Esophagus squamous epithelium (tissue), 5 donors: ENCODE measurements at places on chromosomes 7 and 10.

GRCh38 chr7:98562381-98562823 is 54.7 kb upstream of the NPTX2 start:
- DNase-seq = no peak

DNA sequence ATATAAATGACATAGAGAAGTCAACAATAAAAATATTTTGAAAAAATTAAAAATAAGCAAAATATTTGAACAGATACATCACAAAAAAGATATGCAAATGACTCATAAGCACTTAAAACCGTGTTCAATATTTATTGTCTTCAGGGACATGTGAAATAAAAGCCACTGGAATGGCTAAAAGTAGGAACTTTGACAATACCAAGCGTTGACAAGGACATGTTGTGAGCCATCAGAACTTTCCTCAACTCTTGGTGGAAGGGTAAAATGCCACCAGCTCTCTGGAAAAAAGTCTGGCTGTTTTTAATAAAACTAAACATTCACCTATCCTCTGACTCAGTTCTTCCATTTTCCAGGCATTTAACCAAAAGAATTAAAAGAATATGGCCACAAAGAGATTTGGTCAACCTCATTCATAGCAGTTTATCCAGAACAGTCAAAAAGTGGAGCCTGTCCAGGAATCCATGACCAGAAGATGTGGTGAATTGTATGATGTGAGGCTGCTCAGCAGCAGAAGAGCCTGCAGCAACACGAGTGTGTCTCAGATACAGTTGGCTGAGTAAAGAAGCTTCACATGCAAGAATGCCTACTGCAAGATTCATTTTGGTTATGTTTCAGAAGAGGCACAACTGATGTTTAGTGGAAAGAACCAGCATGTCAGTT is 7.1 kb upstream of the KLF6 start:
- no peak for DNase-seq

DNA sequence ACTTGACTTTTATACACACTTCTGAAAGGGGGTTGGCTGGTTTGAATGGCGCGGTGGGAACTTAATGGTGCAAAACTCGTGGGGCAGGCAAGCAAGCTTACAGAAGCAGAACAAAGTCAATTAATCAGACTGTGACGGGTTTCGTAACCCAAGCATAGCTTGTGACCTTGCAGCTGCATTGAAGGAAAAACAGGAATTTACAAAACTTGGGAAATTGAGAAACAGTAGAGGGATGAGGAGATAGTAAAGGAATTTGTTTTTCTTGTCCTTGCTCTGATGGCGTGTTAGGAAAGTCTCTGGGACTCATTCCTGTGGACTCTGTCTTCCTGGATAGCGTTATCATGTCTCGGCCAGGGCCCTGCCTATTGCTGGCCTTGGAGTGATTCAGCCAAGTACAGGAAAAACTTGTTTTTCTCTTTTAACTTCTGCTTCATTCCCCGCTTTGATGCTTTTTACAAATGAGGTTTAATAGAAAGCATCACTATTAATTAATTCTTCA is 220.0 kb upstream of the KCND2 start:
- no peak for DNase-seq

DNA sequence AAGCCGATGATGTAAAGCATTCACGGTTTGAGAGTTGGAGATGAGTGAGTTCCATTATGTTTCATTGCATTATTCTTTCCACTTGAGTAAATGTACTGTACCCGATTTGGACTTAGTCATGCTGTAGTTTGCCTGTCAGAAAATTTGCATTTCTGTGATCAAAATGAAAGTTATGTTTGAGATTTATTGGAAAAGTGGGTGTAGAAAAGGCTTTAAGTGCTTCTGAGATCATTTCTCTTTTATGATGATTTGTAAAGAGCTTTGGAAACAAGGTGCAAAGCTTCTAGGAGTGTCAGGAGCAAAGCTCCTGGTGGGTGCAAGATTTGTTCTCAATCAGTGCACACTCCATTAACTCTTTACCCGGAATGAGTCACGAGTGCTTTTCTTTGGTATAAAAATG is 204.1 kb upstream of the POM121L12 start:
- no peak for DNase-seq

DNA sequence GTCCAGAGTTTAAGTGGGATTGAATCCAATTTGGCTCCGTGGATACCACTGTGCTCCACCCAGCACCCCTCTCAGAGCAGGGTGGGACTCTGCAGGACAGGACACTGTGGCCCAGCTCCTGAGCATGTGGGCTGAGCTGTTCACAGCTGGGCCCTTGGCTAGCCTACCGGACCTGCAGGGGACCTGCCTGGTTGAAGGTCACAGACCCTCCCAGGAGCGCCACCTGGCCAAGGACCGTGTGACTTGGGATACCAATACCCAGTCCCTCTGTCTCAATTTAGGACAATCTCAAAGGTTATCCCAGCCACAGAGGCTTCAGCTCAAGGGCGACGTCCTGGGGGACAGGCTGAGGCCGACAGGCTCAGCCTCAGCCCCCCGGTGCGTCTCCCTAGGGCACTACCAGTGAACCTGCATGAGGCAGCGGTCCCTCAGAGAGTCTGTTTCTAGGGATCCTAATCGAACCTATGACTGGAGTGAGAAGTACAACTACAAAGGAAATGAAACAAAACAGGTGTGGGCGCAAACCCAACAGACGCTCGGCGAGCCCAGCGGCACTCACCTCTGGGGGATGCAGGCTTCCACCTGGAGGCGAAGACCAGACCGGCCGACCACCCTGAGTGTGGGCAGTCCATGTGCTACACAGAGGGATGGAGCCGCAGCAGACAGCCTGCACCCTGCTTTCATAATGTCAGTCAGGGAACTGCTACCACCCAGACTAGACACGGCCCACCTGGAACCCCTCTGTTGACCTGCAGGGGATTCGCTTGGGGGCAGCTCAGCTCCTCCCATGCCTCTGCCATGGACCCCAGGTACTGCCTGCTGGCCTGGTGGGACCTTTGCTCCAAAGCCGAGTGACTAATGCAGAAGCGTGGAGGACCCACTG is 103.7 kb downstream of the PAXIP1 start:
- DNase-seq = no peak

GRCh38 chr7:1312136-1313070 is 79.7 kb downstream of the UNCX start:
- DNase-seq = no peak

DNA sequence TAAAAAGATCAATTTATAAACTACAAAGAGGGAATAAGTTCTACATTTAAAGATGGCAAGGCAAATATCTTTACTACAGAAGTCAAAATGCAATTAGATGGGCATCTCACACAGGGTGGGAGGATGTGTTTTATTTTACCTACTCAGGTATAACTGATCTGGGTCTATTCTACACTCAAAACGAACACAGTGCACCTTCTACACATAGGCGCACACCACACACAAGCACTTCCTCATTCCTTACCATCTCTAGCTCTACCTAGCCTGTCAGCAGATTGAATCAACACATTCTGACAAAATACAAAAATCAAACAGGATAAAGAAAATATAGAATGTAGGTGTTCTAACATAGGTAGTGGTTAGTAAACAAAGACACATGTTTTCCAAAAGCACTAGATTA is 64.8 kb downstream of the SGCE start:
- no peak for DNase-seq

DNA sequence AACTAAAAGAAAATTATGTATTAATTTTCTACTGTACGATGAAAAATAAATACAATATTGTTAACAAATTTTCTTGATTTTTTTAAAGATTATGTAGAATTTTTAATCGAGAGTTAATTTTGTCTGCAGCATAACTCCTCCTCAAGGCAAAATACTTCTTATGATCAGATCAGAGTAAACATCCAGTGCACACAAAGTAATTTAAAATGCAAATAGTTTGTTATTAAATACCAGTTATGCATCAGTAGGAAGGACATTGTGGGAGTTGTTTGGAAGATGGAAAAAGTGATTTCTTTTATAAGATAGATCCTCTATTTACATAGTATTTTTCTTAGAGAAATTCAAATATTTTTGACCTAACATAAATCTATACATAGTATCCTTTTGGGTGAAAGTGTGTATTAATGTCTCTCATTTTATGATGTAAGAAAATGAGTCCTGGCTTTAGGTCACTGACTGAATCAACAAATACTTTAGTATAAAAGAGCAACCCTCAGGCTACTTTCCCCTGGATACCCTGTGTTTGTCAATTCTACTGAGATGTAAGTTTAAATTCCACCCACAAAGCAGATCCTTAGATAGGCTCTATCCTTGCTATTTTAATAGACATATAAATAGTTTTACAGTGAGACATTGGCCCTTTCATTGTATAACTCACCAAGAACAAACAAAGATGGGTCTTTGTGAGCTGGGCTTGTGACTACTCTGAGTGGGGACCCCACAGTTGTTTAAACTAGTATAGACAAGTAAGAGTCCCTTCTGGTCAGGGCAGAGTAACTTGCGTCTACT is 1133.7 kb downstream of the GATA3 start:
- no peak for DNase-seq

- no peak for DNase-seq
Measured at GRCh38 chr10:86163522-86164173, 202.9 kb downstream of the GRID1 start.

- no peak for DNase-seq
Measured at GRCh38 chr7:45259966-45260646, 102.5 kb downstream of the RAMP3 start.

DNA sequence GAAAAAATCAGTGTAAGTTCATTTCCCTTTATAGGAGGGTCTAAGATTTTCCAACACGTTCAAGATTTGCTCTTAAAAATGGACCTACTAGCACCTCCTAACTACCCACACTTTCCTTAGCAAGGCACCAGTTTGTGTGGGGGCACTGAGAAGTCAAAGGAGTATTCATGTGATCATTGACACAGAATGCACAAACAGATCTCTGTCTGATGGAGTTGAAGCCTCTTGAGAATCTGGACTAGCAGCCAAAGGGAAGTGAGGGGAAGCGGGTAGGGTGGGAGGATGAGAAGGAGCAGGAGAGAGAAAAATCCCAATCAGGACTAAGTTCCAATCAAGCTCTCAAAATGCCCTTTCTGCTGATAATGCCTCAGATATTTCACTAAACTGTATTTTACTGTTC is 4.1 kb downstream of the MMS19 start:
- no peak for DNase-seq

GRCh38 chr10:84478151-84478550 is 149.8 kb downstream of the CCSER2 start:
- DNase-seq = no peak

- no peak for DNase-seq
Measured at GRCh38 chr10:78199005-78199725, 165.5 kb downstream of the RPS24 start.

DNA sequence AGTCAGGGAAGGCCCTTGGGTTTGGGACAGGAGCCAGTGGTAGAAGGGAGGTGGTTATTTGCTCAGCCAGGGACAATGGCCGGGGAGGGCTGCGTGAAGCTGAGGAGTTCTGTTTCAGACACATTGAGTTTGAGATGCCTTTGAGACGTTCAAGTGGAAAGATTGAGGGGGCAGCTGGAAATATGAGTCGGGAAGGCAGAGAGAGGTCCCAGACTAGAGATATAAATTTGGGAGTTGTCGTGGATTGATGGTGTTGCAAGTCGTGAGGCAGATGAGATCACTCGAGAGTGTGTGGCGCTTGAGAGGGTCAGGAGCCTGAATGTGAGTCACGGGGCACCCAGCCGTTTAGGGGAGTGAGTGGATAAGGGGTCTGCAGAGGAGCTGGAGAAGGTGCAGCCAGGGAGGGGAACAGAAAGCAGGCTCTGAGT is 73.3 kb downstream of the ZMIZ1 start:
- DNase-seq = no peak

GRCh38 chr7:37729181-37729580 is 45.6 kb downstream of the GPR141 start:
- DNase-seq = no peak

DNA sequence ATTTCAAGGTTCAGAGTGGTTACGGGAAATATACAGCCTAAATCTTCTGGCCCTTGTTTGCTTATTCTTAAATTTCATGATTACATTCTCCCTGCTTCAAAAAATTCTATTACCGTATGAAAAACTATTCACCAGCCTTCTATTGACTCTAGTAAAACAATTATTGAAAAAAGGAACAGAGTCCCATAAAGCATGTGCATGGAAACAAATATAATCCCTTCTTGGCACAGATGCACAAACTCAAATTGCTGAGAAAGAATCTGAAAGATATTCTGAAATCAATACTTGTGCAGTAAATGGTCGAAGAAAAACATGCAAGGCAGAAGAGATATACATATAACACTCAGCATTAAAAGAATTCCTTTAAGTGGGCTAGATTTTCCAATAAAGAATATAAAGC is 83.6 kb downstream of the LRRN3 start:
- no peak for DNase-seq

- DNase-seq = no peak
Measured at GRCh38 chr7:74280985-74281384, 8.2 kb upstream of the CLIP2 start.

- no peak for DNase-seq
Measured at GRCh38 chr10:49361735-49362568, 33.9 kb downstream of the DRGX start.

- no peak for DNase-seq
Measured at GRCh38 chr7:50662041-50662694, 97.0 kb upstream of the DDC start.

DNA sequence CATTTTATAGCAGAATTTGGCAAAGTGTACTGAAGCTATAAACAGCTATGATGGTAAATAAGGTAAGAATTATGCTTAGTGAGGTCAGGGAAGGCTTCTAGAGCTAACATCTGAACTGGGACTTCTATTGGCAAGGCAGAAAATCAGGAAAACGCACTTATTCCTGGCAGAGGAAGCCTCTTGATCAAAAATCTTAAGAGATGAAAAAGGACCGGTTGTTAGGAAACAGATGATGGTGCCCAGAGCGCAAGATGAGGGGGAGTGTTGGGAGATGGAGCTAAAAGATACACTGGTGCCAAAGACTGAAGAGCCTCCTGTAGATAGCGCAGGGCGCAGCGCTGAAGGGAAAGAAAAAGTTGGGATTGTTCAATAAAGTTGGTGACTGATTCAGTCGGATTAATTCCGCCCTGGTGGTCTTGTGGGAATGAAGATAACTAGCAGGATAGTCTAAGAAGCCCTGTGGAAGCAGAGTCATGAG is 550 bp upstream of the CALU start:
- no peak for DNase-seq

GRCh38 chr10:34607894-34608293 is 207.2 kb downstream of the PARD3 start:
- no peak for DNase-seq

- no peak for DNase-seq
Measured at GRCh38 chr7:120216947-120217346, 56.0 kb upstream of the KCND2 start.

GRCh38 chr7:121499624-121500023 is 103.5 kb upstream of the FAM3C start:
- DNase-seq = no peak

GRCh38 chr10:77325233-77325537 is 312.4 kb downstream of the KCNMA1 start:
- DNase-seq = no peak

DNA sequence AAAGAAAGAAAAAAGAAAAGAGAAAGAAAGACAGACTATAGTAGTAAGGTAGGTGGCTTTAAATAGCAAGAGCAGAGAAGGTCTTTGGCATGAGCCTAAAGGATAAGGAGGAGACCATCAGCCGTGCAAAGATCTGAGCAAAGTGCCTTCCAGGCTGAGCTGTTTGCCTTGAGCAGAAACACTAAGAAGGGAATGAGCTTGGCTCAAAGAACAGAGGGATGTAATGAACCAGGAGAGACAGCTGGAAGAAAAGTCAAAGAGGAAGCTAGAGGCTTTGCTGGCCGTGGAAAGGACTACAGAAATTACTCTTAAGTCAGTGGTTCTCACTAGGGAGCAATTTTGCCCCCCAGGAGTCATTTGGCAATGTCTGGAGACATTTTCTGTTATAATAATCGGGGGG is 228.6 kb downstream of the FGFR2 start:
- no peak for DNase-seq
